CD4-positive, alpha-beta T cell treated with Interleukin-6 at 100 ng/mL for 8 hours (primary cell): ENCODE measurements at places on chromosomes 11 and 22.

- no peak for DNase-seq
Observed at GRCh38 chr11:72242141-72242540, 1.8 kb downstream of the PHOX2A start.

DNA sequence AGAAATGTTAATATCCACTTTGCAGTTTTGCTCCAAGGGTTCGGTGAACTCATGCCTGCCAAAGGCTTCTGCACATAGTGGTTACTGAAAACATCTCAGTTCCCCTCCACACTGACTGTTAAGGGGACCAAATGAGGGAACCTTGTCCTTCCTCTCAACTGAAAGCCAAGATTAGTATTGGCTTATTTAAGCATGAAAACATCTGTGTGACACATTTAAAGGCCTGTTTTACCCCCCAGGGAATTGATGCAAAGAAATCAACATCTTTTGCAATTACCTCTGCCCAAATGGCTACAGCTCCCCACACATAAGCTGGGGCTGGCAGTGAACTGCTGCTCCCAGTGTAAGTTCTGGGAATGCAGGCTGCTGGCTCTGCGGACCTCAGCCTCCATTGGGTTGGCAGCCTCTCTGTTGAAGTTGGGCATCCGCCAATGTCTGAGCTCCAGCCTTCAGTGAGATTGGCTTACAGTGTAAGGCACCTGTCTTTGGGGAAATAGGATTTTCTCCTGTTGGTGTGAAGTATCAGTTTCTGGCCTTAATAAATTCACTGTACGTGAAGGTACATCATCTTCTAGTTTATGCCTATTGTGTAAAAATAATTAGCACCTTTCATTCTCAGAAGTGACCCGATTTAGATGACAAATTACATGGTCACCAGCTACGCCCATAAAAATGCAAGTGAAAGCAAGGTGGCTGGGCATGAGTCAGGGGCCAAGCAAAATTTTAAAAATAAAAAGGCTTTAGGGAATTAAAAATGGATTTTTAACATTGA lies 213.4 kb upstream of the SYN3 start:
- DNase-seq: no peak

DNA sequence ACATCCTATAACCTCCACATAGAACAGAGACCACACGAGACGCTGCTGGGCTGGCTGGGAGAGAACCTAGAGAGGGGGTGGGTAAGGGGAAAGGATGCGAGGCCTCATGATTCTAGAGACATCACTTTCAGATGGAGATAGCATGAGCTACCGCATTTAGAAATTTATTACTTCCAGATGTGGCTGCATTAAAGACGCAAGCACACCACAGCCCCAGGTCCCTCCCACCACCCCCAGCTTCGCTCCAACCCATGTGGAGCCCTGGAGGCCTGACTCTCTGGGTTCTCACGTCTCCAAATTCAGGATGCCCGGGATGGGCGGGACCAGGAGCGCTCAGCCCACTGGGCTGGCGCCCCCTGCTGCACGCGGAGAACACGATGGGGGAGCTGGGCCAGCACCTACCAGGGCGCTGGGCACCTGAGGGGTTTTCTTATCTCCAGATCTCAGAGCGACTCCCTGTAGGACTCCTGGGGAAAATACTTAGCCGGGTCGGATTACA lies 13.6 kb downstream of the MRPL21 start:
- DNase-seq: no peak

DNA sequence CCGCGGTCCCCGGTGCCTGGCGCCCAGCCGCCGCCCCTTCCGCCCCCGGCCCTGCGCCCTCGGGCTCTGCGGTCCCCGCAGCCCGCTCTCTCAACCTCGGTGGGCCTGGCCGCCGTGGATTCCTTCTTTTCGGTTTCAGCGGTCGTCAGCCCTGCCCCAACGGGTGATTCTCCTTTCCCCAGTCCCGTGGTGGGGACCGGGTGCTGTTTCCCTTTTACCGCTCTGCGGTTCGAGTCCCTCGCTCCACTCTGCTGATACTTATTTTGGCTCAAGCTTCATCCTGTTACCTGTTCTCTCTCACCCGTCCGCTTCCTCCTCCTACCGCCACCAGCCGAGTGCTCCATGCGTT lies 494 bp downstream of the ZDHHC5 start:
- DNase-seq: peak; percentile 19

DNA sequence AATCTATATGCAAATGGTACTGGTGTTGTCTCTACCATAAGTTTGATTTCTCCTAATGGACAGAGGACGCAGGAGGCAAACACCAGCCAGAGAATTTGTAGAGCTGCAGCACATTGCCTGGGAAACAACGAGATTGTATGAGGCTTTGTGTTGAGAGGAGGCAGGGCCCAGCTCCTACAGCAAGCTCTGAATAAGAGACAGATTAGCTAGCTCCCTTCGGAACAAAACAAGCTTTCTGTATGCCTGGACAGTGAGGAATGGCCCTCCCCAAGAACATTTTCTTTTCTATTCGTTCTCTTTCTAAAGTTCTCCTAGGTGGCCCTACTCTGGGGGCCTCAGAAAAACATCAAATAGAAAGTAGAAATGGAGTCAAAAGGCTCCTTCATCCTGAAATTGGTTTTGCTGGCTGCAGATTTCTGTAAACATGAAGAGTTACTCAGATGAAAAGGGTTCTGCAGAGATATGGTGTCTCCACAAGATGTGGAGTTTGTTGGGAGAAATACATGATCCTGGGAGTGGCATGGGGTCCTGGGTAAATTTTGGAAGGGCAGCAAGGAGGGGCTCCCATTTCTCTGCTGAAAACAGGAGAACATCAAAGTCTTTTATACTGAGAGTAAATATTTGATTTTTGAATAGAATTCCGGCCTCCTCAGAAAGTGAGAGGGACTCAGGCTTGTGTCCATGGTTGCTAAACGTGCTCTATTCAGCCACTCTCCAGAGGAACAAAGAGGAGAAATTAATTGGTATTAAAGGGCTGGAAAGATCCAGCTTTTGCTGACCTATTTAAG lies 6.8 kb upstream of the HEPACAM start:
- DNase-seq: no peak

DNA sequence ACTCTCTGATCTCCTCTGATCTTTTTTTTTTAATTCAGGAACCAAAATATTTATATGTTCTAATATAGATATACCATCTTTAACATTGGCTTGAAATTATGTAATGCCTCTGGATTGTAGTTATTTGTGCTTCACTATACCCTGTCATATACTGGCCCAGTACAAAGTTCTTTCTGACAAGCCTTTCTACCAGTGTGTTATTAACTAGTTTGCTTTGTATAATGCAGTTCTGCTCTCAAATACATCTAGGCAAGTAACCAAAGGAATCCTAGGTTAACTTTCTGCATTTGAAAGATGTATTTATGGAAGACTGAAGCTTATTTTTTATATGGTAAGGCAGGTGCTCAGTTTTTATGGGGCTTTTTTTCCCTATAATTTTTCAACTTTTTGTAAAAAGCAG lies 36.1 kb downstream of the ARHGEF12 start:
- no peak for DNase-seq

DNA sequence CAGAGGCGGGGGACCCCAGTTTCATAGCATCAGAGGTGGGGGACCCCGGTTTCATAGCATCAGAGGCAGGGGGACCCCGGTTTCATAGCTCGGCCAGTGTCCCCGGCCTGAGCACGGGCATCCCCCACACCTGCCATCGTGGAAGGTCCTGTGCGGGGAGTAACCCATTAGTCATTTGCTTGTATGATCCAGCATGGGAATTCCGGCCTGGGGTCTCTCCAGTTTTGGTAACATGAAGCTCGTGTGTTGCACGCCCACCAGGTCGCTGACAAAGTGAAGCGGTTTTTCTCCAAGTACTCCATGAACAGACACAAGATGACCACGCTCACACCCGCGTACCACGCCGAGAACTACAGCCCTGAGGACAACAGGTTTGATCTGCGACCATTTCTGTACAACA lies 29.0 kb upstream of the KRTAP5-7 start:
- no peak for DNase-seq

- no peak for DNase-seq
Observed at GRCh38 chr11:76591416-76591815, 79.1 kb downstream of the LRRC32 start.

GRCh38 chr11:5596607-5597201 lies at the start of gene TRIM6:
TRIM6 (plus strand) TSS chr11:5596637; CDS start chr11:5596898, 261 bp downstream.
- peak; percentile 3 for DNase-seq

GRCh38 chr22:50672041-50672440 lies 582 bp upstream of the SHANK3 start:
- no peak for DNase-seq

- DNase-seq: peak; percentile 56
Observed at GRCh38 chr11:67287355-67288197, 1.5 kb upstream of the ANKRD13D start.

DNA sequence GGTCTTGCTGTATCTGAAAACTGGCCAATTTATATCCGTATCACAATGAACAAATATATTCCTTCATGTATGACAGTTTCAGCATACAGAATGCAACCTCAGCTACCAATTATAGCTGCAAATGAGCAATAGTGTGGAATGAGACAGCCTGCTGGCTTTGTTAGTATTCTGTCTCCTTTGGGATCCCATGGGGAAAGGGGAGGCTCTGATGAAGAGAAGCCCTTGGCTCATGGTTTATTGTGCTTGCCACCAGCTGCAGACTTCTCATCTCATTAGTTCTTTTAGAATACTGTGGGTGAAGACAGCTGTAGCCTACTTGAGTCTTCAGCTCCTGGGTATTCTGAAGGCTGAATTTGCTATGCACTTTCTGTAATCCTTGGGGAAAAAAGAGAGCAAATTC lies 42.4 kb downstream of the PITPNB start:
- no peak for DNase-seq

DNA sequence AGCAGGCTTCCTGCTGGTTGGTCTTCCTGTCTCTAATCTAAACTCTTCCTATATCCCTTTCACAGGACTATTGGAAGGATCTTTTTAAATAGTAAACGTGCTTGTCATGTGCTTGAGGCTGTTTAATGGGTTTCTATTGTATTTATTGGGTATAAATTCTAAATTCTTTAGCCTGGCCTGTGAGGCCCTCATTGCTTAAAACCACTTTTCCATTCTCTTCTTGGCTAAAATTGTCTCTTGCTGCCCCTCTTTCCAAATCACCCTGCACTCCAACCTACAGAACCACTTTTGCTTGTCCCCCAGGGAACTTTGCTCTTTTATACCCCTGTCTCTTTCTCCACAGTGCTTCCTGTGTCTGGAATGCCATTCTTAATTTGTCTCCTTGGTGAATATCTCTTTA lies 46.4 kb upstream of the MUC15 start:
- no peak for DNase-seq

DNA sequence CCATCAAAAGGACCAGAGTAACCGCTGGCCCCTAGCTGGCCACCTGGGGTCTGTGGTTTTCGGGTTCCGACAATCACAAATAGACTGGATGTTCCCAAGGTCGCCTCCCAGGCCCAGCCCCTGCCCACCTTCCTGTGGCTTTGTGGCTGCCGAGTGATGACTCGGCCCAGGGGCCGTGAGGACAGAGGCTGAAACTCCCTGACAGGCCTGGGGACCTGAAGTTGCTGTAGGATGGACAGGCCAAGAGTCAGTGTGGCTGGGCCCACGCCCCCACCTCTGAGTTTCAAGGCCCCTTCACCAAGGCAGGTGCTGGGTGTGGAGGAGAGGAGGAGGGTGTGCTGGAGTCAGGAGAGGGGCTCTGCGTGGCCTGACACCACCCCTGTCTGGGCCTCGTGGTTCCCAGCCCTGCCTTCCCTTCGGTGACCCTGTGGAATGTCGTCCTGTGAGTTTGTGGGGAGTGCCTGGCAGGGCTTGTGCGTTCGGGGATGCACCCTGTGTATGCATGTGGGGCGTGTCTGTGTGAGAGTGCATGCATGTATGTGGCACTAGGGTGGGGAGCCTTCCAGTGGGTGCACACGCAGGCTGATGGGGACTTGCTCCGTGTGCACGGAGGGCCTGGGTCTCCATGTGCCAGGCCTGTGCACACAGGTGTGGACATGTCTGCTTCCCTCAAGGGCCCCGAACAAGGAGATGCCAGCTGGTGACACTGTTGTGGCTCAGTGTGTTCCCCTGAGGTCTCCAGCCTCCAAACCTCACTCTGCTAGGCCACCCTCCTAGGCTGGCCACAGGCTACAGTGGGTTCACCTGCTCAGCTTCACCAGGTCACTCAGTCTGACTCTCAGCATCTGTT lies 8.4 kb upstream of the MGAT3 start:
- no peak for DNase-seq

- DNase-seq: no peak
Observed at GRCh38 chr11:46012185-46012584, 89.7 kb downstream of the LARGE2 start.

GRCh38 chr22:30424534-30425326 lies 838 bp upstream of the MTFP1 start:
- no peak for DNase-seq

DNA sequence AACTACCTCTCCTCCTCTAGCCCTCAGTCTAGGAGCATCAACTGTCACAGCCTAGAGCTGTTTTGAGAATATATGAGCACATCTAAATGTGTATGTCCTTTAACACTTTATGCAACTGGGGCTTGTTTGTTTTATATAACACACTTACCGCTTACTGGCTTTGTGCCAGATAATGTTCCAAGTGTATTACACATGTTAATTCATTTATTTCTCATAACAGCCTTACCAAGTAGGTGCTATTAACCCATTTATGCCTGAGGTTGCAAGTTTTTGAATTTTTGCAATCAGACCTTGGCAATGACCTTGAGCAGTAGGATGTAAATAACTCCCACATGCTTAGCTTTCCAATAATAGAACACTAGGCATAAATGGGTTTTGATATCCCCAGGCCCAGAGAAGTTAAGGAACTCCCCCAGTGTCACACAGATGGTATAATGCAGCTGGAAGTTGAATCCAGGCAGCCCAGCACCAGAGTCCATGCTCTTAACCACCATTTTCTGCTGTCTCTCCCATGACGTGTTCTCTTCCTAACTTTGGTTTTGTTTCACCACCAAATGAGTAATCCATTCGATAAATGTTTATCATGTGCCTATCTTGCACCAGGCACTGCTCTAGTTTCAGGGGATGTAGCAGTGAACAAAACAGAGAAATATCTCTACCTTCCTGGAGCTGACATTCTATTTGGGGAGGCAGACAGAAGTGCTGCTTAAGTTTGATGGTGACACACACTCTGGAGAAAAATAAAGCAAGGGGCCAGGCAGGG lies 23.1 kb downstream of the PRDM11 start:
- no peak for DNase-seq

- DNase-seq: no peak
Observed at GRCh38 chr11:85299258-85299942, 327.7 kb downstream of the DLG2 start.
